ENCODE measurements at places on chromosomes 1 and 21.
A peak's percentile ranks its signal among the peaks of the same experiment; 100 is the strongest.

- no peak for DNase-seq
These were observed 7.1 kb upstream of the SSBP3 start for GRCh38 chr1:54413295-54413694.

DNA sequence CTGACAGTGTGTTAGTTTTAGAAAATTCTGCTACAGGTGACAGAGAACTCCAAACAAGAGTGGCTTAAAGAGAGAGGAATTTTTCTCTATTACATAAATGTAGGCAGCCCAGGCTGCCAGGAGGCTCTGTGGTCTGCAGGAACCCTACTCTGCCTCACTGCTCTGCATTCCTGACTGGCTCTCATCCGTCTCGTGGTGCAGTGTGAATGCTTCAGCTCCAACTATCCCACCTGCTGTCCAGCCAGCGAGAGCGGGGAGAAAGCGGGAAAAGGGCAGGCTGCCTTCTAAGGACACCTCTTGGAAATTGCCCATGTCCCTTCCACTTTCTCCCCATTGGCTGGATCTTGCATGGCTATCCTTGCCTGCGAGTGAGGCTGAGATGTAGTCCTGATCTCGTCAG, 131.3 kb downstream of the PEX14 start:
- DNase-seq, result no peak

DNA sequence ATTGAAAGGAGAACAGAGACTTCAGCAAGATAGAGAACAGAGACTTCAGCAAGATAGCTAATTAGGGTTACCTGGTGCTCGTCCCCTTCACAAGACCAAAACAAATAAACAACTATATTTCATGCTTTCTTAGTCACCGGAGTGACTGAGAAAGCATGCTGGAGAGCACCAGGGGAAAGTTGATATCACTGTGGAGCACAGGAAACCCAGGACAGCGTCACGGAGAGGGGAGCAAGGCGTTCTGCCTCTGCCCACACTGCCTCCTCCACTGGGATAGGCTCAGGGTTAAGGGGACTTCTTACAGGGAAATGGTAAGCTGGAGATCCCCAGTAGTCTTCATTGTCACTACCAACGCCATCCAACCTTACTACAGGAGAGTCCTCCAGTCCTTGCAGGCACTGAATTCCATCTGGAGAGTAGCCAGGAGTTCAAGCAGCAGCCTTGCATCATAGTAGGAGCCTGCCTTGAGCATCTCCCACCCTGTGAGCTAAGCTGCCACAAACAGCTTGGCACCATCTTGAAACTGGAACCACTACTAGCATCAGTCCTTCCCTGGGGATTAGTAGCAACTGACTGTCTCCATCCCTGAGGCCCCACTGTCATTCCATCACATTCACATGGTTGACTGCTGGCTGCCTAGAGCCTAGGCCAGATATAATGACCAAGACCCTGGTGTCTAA, 239.4 kb downstream of the PLPP3 start:
- no peak for DNase-seq

DNA sequence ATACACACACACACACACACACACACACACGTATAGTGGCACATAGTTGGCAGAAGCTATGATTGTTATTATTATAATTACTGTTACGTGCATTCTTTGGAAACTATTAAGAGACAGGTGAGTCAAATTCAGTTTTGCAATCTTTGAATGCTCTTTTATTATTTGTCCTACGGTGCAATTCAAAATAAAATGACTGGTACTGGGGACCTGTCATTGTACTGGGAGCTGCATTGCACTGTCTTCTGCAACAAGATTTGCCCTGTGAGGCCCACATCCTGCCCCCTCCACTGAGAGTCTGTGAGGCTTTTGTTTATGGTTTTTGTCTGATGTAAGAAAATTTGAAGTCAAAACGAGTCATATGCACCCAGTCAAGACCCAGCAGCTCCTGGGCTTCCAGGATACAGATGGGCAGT, 1.9 kb downstream of the LY9 start:
- DNase-seq, result no peak

DNA sequence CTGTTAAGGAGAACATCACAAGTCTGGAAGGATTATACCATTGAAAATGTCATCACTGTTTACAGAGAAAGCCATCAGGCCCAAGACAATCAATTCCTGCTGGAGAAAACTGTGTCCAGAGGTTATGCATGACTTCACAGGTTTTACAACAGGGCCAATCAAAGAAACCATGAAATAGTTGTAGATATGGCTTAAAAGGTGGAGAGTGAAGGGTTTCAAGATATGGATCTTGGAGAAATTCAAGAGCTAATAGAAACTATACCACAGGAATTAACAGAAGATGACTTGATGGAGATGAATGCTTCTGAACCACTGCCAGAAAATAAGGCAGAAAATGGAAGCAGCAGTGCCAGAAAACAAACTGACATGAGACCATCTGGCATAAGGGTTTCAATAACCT, 30.2 kb downstream of the USP1 start:
- no peak for DNase-seq

DNA sequence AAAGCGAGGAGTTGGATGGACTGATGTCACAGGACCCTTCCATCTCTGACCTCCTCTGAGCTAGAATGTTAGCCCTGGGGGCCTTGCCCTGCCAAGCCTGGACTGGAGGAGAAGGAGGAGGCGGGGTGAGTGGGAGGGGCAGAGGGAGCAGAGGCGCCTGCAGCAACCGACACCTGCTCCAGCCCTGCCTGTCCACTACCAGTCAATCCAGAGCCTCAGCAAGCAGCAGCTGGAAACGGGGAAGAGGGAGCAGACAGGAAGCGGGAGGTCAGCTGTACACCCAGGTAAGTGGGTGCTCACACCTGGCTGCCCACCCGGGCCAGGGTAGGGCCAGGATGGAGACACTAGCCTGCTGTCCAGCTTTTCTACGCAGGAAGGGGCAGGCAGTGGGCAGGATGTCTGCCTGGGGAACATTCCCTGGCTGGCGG, at the start of gene IGFN1:
TSS of gene IGFN1 (plus strand) at position 201 of the 428 bp plus-strand sequence. CDS start 2,470 bp downstream, outside the sequence.
- no peak for DNase-seq

GRCh38 chr1:21051177-21051825, 125.4 kb downstream of the EIF4G3 start:
- no peak for DNase-seq

- DNase-seq, result peak; percentile 61
These were observed 118.6 kb downstream of the LRIG2 start for GRCh38 chr1:113191579-113192076.

- no peak for DNase-seq
These were observed 1.6 kb upstream of the PIGK start for GRCh38 chr1:77220687-77221463.

- no peak for DNase-seq
These were observed 18.2 kb downstream of the INAVA start for GRCh38 chr1:200912737-200913407.

DNA sequence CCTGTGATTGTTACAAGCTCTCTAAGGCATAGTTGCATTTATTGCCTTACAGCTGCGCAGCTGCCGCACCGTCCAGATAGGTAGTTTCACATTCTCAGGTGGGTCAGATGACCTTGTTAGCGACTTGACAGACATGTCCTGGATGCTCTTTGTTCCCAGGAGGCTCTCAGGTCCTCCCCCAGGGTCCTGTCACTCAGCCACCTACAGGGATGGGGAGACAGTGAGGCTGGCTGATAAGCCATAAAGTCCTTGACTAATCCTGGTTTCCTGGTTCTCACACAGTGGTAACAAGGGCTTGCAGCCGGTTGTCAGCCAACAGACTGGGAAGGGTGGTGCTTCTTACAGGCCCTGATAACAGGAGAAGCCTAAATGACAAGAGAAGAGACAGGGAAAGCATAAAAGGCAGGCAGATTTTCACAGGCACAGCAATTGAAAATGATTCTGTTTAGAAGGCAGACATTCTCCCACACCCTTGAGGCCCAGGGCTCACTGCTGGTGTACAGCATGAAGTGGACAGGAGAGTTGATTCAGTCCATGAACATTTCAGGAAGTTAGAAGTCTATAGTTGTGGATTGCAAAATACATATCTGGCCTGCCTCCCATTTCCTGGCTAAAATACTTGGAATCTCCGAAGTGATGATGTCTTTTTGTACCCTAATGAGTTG, 2.9 kb downstream of the ARF1 start:
- no peak for DNase-seq

DNA sequence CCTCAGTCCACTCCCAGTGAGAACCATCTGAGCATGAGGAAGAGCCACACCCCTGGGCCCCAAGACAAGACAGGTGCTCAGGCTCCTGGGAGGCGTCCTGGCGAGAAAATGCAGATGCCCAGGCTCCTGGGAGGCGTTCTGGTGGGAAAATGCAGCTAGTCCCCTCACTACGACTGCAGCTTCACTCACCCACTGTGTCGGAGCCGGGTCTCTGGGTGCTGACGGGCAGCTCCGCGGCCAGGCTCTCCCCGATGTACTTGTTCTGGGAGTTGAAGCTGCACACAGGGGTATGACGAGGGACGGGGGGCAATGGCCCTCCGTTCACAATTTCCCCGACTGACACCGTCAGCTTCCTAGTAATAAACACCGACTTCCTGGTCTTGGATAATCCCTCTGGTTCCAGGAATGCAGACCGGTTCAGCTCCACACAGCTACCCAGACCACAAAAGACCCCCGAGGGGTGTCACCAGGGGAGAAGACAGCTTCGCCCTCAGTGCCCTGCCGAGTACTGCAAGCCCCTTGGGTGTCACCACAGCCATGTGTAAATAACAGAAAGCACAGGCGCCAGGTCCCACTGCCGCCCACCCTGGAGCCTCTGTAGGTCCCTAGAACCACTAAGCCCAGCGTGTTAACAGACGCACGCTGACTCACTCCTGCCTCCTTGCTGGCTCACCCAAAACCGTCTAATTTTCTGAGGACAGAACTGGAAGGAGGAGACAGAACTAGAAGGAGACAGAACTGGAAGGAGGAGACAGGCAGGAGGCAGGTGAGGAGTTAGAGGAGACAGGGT, 19.5 kb downstream of the MCM3AP start:
- no peak for DNase-seq

- no peak for DNase-seq
These were observed 4.7 kb downstream of the MINDY1 start for GRCh38 chr1:151002051-151002450.

- DNase-seq, result no peak
These were observed 8.6 kb upstream of the ADGRB2 start for GRCh38 chr1:31772669-31773248.

DNA sequence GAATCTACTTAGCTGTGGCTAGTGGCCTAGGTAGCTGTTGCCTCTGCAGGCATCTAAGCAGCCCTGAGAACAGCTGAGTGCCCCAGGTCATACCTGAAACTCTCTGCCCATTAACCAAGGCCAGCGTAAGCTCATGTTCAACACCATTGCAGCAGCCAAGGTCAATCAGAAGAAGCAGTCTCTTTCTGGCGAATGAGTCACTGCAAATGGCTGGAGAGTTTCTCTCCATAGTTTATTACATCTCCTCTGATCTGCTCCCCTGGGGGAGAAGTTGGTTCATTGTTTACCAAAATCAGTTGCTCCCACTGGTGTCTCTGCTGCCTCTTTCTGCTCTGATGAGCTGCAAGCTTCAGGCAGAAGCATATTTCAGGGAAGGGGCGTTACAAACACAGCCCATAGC, 6.9 kb upstream of the BCL9 start:
- DNase-seq, result no peak

GRCh38 chr1:167751676-167752075, 29.9 kb downstream of the MPZL1 start:
- no peak for DNase-seq

GRCh38 chr1:104056786-104057185, 307.1 kb downstream of the AMY1C start:
- DNase-seq, result no peak

- DNase-seq, result no peak
These were observed 200.8 kb upstream of the ST6GALNAC5 start for GRCh38 chr1:76666499-76666898.

DNA sequence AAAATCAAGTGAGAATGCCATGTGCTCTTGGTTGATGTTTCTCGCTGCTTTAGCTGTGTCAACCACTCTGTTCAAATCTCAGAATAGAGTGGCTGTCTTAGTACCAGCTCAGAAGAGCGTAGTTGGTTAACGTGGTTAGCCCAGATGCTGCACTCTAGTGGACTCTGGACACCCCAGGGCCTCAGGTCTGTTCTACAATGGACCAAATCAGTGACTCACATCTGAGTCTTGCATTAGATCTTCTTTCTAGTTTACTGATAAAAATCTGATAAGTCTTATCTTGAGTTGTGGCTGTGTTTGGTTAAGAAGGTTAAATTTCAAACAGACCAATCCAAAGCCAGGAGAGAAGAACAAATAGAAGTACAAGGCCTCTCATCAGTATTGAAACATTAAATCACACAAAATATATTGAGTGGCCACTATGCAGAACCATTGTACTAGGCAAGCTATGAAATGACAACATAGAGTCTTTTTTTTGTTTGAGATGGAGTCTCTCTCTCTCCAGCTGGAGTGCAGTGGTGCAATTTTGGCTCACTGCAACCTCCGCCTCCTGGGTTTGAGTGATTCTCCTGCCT, 104.1 kb downstream of the NR5A2 start:
- DNase-seq, result no peak

DNA sequence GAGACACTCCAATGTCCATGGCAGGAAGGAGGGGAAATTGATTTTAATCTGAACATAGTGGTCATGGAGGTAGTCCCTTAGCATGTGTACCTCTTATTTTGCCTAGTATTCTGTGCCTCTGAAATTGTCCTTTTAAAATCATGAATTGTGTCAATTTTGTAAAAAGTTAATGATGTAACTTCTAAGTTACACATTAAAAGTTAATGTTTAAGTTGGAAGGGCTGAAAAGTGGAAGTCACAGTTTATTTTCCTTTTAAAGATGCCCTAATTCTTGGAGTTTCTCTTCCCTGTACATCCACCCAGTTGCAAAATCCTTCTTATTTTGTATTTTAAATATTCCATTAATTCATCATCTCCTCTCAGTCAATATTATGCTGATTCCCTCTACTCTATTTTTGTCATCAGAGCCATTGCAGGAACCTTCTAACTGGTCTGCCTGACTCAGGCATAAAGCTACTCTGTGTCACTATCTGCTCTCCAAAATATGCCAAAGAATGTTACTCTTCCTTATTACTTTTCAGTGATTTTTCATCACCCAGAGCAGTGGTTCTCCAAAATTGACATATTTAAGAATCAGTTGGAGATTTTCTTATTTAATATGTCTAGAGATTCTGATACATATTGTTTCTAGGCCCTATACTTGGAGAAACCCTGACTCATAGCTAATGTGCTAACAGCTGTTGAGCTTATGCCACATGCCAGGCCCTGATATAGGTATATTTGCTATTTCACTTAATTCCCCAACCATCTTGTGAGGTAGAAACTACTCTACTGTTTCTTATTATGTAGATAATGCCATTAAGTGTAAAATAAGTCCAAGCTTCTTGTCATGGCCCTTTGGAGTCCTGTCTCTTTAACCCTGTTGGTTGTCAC, 5.1 kb downstream of the HOOK1 start:
- no peak for DNase-seq
